ENCODE measurements at places on chromosomes 13 and 19.

DNA sequence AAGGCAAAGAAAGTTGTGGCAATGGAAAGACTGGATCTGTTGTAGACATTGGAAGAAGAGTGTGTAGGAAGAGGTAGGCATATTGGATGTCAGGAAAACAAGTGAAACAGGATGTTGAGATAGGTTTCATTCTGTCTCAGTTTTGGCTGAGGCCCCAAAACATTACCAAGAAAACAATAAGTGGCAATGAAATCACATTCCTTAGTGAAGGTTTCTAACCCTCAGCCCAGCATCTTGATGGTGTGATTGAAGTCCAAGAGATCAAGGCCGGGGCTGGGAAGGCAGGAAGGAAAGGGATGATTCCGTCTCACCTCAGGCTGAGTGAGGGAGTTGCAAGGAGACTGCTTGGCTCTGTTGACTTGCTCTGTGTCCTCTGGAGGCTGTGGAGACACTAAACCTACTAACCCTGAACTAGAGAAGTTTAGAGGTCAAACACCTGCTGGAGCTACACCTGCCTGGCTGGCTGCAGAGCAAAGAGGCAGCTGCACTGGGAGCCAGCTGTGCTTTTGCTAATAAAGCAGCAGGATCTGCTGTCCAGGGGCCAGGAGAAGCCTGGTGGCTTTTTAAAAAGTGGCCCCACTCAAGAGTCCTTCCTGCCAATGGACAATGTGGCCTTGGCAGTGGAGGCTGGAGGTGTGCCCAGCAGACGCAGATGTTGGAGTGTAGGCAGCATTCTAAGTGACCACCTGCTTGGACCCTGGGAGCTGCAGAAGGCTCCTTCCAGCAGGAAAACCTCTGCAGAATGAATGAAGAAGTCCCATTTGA, 53.6 kb downstream of the DGKH start:
- DNase-seq, result no peak

DNA sequence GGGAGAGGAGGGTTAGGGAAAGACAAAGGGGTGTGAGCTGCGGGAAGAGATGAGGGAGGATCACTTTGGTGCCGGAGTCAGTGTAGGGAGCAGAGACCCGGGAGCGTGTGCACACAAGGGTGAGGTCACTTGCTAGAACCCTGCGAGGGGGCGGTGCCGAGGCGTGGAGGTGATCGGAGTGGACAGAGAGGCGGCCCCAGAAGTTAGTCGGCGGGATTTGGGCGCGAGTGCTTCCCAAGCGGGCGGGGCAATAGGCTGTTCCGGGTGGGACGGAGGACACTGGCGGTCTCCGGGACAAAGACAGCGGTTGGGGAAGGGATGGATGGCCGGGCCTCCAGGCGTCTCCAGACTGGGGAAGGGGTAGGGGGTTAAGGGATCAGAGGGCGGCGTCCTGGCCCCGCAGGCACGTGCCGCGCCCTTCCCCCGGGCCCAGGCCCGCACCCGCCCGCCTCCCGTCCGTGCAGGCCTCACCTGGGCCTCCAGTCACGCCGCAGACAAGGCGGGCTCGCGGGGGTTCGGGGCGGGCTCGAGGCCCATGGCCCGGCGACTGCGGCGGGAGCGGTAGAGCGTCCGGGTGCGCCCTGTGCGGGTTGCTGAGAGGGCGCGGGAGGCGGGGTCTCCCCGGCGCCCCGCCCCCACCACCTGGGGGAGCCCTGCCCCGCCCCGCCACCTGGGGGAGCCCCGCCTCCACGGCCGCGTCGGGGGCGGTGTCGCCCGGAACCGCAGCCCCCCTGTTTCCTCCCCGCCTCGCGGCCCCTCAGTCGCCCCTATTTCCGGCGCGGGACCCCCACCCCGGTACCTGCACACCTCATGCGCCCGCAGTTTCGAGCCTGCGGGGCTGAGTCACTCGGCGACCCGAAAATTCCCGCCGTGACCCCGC, at the start of gene LPAR2:
Gene LPAR2 (minus strand): TSS at position 600 of the 880 bp plus-strand sequence. CDS start 945 bp downstream, outside the sequence.
- DNase-seq, result peak; percentile 86

DNA sequence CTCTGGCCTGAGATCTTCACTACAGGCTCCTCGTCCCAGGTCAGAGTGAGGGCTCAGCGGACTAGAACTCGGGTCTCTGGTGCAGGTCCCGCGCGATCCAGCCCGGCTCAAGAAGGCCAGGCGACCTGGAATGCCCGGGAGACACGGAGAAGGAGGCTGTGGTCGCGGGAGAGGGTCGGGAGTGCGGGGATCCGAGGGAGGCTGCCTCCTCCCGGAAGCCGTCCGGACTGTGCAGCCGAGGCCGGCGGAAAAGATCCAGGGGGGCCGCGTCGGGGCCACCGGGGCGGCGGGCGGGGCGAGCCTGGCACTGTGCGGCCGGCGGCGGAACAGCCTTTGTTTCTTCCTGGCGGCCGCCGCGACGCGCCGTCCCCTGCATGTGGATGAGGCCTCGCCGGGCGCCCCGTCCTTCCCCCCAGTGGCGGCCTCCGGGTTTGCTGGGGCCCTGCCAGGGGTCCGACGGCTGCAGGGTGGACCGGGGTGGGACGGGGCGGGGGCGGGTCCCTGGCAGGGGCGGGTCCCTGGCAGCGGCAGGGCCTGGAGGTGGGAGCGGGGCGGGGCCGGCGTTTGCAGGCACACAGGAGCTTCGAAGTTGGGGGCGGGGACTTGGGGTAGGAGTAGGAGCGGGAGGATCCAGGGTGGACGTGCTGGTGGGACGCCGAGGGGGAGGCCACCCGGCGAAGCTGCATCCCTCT, 1.0 kb upstream of the SLC7A10 start:
- DNase-seq, result no peak

- no peak for DNase-seq
Observed at GRCh38 chr13:23505007-23505406, 65.2 kb upstream of the TNFRSF19 start.

- peak; percentile 31 for DNase-seq
Observed at GRCh38 chr13:113726961-113727411, 32.0 kb upstream of the TMEM255B start.
